ENCODE measurements at places on chromosomes 5 and 9. TPM values are rescaled to one million over a fixed set of nuclear protein-coding genes. Genes with fewer than 3 reads are reported as not detected.

- no peak for DNase-seq
Observed at GRCh38 chr5:115452083-115452482, 92.5 kb downstream of the FEM1C start.

GRCh38 chr5:79687889-79688288 lies 1.7 kb upstream of the CMYA5 start:
- no peak for DNase-seq

DNA sequence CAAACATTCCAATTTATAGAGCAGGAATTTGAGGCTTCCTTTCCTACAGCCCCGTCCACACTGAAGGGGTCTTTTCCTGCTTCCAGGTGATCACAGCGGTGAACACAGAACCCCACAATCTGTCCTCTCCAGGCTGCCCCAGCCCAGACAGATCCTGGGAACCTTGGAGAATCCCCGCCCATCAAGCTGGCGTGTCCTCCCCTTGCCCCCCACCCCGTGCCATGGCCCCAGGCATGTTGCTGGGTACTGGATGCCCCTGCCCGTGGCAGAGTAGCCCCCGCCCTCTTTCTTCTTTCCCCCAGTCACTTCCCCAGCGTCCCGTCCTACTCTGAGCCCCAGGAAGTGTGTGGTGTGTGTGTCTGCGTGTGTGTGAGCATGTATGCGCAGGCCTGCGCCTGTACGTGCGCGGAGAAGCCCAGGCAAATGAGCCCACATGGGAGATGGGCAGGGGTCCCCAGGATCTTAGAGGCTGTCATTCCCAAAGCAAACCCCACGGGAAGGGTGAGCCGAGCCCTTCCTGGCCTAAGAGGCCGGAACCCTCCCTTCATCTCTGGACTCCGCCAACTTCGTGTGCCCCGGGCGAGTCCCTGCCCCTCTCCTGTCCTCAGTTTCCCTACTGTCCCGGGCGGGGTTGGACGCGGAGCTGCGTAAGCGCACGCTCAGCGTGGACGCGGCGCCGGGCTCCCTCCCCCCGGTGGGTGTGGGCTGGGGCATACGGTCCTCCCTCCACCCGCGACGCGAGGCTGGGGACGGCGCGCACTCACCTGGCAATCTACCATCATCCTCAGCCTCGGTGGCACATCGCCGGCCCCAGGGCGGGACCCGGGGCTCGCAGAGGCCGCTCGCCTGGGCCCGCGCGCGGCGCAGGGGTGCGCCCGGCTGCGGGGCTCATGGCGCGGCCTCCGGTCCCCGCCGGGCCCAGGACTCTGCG lies 15.2 kb downstream of the GBGT1 start:
- DNase-seq: no peak

- no peak for DNase-seq
Observed at GRCh38 chr5:122607818-122608217, 167.1 kb upstream of the SNX2 start.

- no peak for DNase-seq
Observed at GRCh38 chr5:68369023-68369359, 153.4 kb downstream of the PIK3R1 start.

DNA sequence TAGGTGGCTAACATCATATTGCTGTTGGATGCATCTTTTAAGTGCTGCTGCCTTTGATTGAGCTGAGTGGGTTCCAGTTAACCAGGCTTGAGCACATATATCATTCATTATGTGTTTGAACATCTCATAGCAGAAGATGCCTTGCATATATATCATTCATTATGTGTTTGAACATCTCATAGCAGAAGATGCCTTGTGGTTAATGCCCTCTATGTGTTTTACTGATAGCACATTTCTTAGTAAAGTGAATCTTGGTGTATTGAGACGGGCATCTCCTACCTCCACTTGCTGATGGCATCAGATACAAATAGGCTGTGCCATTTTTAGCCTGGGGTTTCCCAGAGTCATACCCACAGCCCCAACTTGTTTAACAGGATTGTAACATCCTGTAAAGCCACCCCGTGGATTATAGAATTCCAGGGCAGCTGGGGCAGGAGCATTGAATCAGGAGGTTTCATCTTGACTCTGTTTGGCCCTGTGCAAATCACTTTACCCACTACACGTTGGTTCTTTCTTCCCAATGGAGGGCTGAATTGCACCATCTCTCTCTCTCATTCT lies 26.5 kb downstream of the MTAP start:
- no peak for DNase-seq

DNA sequence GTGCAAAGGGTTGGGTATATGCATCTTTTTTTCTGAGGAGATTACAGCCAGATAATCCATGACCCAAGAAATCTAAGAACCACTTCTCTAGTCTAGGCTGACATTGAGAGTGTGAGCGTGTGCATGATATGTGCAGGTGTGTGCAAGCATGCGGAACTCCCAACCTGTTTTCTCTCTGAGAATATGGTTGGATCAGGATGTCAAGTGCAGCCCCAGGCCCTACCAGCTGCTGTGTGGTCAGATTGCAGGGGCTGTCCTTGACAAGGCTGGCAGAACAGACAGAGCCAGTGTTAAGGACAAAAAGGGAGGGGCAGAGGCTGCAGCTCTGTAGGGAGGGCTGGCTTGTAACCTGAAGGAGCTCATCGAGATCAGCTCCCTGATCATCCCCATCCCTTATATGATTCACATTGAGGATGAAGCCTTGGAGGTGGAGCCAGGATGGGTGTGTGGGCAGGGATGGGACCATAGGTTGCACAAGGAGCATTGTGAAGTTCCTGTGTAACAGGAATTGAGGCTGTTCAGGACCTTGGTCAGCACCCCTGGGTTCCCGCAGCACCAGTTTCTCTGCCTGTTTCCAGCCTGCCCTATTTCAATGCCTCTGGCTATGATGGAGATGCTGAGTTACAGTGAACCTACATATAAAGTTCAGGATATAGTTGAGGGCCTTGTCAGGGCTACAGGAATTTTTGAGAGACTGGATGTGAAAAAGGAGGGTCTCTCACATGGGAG lies 52.6 kb upstream of the ARAP3 start:
- DNase-seq: no peak

- DNase-seq: no peak
Observed at GRCh38 chr5:9439531-9440292, 106.2 kb downstream of the SEMA5A start.

Gene OR1Q1
- not detected for total RNA-seq
